ENCODE measurements at places on chromosomes 1 and 21. TPM values are rescaled to one million over a fixed set of nuclear protein-coding genes. Genes with fewer than 3 reads are reported as not detected.

FBLIM1 gene
- 53.4 TPM for total RNA-seq

SUSD4 gene
- not detected for total RNA-seq

DYRK3 gene
- total RNA-seq = 31.7 TPM

PAQR6 gene
- total RNA-seq = 0.66 TPM

UTS2 gene
- total RNA-seq = not detected

KCNK2 gene
- total RNA-seq = 5.2 TPM

DNM3 gene
- total RNA-seq = 2.0 TPM

GFI1 gene
- 0.15 TPM for total RNA-seq

IVL gene
- not detected for total RNA-seq

TSTD1 gene
- 34.8 TPM for total RNA-seq

RIMS3 gene
- total RNA-seq = 0.33 TPM

MYOG gene
- not detected for total RNA-seq

DNAI4 gene
- 5.4 TPM for total RNA-seq

LAMC2 gene
- total RNA-seq = 2.3 TPM

OR2T5 gene
- total RNA-seq = not detected

CSRP1 gene
- 347 TPM for total RNA-seq

GBP5 gene
- total RNA-seq = 0.17 TPM

TRIM58 gene
- under 0.01 TPM for total RNA-seq

NDUFV3 gene
- total RNA-seq = 81.7 TPM

YTHDF2 gene
- total RNA-seq = 61.7 TPM

EPRS1 gene
- 175 TPM for total RNA-seq

PLA2G2D gene
- total RNA-seq = not detected

TTC24 gene
- total RNA-seq = not detected

HCRTR1 gene
- total RNA-seq = not detected

LIN28A gene
- total RNA-seq = not detected

SPRR2A gene
- not detected for total RNA-seq

FASLG gene
- total RNA-seq = not detected

SLC44A3 gene
- total RNA-seq = 3.1 TPM

MPZ gene
- total RNA-seq = 0.87 TPM

GPR89A gene
- total RNA-seq = 18.2 TPM

AK5 gene
- total RNA-seq = 72.4 TPM

F11R gene
- 8.9 TPM for total RNA-seq

MEF2D gene
- 12.1 TPM for total RNA-seq

KIF14 gene
- total RNA-seq = 16.0 TPM

TRIM17 gene
- 0.15 TPM for total RNA-seq

TNFRSF25 gene
- 1.0 TPM for total RNA-seq

THEMIS2 gene
- total RNA-seq = 5.2 TPM

KCNT2 gene
- total RNA-seq = 2.5 TPM

NBPF20 gene
- total RNA-seq = 3.3 TPM

ZFP69 gene
- 3.6 TPM for total RNA-seq

SPATA46 gene
- not detected for total RNA-seq

VWA5B1 gene
- total RNA-seq = not detected

FAM177B gene
- not detected for total RNA-seq

NCAM2 gene
- total RNA-seq = 14.8 TPM

NUAK2 gene
- total RNA-seq = 2.8 TPM

All from smooth muscle cell of trachea (primary cell).